CD4-positive, alpha-beta T cell treated with Interleukin-15 for 4 hours (primary cell): ENCODE measurements at places on chromosomes 16 and 17.

- DNase-seq: peak; percentile 27
Measured at GRCh38 chr16:81315271-81316175, 761 bp downstream of the GAN start.

DNA sequence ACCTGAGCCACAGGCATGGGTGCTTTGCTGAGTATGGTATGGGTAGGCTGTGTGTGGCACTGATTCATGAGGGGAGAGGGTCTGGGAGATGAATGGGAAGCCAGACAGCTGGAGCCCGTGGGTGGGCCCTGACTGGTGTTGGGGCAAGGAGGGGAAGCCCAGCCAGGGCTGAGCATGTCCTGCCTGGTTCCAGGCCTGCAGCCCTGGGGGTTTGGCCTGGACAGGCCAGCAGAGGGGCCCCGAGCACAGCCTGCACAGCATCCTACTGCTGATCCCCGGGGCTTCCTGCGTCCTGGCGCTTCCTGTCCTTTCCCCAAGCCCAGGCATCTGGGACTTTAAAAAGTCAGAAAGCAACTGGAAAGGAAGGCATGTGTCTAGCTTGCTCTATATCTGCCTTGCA, 4.6 kb upstream of the MVD start:
- DNase-seq: no peak

GRCh38 chr16:27687605-27688004, 137.7 kb downstream of the KATNIP start:
- DNase-seq: no peak

DNA sequence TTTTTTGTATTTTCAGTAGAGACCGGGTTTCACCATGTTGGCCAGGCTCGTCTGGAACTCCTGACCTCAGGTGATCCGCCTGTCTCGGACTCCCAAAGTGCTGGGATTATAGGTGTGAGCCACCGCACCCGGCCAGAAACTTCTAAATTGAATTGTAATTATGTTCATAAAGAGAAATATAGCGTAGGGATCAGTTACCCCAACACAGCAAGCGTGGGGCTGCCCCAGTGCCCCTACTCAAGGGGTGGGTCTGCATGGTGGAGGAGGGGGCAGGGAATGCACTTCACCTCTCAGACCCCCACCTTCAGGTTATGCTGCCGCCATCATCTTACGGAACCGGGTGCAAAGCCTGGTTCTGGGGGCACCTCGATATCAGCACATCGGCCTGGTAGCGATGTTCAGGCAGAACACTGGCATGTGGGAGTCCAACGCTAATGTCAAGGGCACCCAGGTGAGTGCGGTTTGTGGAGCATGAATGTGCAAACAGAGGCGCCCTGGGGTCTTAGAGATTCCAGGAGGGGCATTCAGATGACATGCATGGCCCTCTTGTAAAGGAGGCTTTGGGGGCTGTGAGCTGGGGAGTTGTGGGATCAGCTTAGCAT, 18.0 kb downstream of the ITGAM start:
- DNase-seq: no peak
